ENCODE measurements at places on chromosomes 2 and 18.

DNA sequence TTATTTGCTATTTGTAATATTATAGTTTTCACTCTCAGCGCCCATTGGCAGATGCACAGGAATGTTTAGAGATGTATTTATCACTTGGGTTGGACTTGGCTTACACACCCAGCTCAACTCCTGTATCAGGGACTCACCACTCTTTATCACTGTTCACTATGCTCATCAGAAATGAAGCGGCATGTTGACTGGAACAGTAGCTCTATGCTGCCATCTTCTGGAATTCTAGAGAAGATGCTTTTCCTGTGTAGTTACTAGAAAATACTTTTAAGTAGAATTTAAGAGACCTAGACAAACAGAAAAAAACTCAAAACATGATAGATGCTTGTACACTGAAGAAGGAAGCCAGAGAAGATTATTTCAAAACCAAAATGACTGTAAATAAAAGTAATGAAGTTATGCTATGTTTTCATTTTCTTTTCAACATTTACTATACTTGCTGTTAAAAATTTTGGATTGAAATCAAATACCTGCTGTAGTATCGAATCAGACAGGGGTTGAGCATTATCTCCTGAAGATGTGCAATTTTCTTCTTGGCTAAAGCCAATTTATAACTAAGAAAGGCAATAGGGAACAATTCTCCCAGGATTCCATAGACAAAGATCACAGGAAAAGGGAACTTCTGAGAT is 47.4 kb upstream of the NXPH2 start:
- DNase-seq, result no peak

DNA sequence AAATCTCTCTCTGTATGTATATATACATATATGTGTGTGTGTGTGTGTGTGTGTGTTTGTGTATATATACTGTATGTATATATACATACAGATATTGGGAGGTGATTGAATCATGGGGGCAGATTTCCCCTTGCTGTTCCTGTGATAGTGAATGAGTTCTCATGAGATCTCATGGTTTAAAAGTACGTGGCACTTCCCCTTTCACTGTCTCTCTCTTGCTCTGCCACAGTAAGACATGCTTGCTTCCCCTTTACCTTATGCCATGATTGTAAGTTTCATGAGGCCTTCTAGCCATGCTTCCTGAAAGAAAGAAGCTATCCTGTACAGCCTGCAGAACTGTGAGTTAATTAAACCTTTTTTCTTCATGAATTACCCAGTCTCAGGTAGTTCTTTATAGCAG is 18.8 kb upstream of the CCDC195 start:
- no peak for DNase-seq

GRCh38 chr2:27306573-27307286 is 1.5 kb downstream of the UCN start:
- no peak for DNase-seq

DNA sequence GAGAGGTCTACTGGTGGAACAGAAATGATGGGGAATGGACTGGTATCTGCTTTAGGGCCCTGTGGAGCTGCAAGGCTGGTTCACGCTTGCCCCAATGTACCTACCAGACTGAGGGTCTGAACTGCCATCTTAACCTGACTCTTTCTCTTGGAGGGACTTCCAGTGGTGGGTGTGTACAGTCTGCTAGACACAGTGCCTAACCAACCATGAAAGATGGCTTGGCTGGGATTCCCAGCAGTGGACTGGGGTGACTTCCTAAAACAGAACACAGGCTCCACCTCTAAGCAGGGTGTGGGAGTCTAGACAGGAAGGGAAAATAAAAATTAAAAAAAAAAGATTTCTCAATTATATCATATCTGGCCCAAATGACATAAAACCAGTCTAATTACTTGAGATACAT is 25.5 kb upstream of the MYO3B start:
- no peak for DNase-seq

DNA sequence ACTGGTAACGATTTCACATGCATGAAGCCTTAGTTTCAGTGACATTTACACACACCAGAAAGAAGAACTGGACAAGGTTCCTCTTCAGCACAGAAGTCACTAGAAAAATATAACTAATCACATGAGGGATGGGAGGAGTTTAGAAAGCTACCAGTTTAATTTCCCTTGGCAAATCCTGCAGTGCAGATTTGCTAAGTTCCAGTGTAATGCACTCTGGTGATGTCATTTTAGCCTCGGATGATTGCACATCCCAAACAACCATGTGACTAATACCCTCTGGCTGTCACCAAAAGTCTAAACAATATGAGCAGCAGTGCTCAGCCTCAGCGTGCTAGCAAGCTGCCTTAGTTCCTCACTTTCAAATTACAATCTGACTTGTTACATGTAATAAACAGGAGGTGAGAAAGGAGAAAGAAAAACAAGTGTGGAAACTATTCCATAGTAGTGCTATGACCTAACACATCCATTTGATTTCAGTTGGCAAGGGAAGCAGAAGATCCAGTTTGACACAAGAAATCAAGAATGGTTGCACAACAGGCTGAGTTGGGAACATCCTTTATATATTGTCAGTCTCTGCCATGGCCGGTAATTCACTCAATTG is 35.3 kb upstream of the PPP1CB start:
- DNase-seq, result no peak

DNA sequence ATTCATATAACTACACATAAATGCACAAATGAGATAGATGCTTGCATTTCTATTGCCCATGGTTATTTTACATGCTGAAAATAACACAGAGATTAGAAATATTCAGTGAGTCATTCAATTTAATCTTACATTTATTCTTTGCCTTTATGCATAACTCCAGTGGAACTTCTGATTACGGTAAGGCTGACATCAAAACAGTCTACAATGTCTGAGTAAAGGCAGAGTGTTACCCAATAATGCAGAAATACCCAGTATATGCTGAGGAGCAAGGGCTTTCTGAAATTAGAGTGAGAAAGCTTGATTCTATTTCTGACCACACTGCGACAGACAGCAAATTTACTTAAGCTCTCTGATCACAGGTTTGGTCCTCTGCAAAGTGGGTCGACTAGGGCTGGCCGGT is 9.2 kb downstream of the NMI start:
- no peak for DNase-seq

GRCh38 chr2:190791347-190791975 is 89.2 kb upstream of the GLS start:
- peak; percentile 42 for DNase-seq

DNA sequence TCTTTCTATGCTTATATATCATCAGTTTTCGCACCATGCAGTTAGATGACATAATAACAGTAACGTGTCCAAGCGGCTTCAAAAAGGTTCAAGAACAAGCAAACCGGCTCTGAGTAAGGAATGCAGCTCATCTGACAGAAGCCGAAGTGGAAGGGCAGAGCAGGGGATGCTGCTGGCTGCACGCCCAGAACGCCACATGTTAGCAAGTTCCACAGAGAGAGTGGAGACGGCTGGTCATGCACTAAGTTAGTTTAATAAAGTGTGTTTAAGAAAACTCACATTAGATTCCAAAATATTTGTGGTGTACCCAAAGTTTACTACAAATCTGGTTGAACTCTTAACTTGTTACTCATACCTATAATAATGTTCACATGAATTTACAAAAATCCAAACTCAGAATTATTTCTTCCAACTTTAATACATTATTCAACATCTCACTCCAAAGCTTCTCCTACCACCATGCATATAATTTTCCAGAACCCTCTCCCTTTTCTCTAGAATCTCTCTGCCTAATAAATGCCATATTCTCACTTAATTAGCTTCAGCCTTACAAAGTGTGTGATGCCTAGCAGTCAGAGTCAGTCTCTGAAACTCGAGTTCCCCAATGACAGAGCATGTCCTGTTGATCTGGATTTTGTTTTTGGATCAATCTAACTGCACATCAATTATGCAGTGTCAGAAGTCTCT is 170.0 kb downstream of the DNAH7 start:
- no peak for DNase-seq

- DNase-seq, result no peak
Observed at GRCh38 chr2:72108121-72108520, 39.5 kb downstream of the CYP26B1 start.

GRCh38 chr2:199977984-199978415 is 22.6 kb downstream of the MAIP1 start:
- DNase-seq, result no peak

DNA sequence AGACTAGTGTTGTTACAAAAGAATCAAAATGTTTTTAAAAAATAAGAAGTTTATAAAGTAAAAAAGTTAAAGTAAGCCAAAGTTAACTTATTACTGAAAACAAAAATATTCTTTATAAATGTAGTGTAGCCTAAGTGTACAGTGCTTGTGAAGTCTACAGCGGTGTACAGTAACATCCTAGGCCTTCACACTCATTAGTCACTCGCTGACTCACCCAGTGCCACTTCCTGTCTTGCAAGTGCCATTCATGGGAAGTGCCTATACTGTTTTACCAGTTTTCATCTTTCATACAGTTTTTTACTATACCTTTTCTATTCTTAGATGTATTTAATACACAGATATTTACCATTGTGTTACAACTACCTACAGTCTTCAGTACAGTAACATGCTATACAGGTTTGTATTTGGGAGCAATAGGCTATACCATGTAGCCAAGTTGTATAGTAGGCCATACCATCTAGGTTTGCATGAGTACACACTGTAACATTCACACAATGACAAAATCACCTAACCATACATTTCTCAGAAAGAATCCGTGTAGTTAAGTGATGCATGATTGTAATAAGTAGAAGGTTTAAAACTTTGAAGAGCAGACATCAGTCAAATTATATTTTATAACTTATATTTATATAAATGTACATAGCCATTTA is 13.4 kb downstream of the SERPINB7 start:
- peak; percentile 17 for DNase-seq

DNA sequence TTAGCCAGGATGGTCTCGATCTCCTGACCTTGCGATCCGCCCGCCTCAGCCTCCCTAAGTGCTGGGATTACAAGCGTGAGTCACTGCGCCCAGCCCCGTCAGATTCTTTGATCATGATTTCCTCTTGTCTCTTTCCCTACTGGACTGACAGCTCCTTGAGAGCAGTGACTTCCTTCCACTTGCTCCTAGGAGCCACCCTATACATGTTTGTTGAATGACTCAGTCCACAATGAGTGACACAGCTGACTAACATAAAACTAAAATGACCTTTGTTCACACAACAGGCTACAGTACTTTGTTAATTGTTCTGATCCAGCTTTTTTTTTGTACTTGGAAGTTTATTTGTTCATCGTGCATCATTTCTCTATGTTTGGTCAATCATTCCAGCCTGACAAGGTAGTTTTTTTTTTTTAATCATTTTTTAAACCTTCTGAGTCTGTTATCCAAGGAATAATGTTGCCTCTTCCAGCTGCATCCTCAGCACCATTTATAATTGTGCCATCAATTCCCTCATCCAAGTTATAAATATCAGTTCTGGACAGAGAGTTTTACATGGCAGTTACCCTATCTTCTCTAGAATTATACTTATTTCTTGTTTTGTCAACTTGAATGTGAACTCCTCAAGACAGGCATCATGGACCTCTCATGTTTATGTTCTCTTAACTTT is 42.9 kb upstream of the TUBA3E start:
- DNase-seq, result no peak

DNA sequence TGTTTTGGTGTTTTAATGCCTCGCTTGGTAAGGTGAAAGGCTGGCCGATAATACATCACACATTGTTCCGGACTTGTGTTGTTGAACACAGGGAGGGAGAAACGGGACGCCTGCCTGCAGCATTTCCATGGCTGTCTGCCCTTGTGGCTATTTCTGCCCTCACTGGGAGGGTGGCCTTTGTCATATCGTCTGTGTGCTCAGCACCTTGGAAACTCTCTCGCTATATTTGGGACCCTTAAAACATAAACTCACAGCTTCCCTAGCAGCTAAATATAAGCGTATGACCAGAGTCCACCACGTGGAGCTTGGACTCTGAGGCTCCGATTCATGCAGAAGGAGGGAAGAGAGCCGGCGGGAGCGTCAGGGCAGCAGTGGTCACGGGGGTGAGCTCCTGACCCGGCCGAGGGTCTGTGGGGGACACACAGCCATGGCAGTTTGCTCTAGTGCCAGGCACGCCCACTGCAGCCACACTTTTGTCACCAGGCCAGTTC is 111.7 kb downstream of the SH3BP4 start:
- no peak for DNase-seq

DNA sequence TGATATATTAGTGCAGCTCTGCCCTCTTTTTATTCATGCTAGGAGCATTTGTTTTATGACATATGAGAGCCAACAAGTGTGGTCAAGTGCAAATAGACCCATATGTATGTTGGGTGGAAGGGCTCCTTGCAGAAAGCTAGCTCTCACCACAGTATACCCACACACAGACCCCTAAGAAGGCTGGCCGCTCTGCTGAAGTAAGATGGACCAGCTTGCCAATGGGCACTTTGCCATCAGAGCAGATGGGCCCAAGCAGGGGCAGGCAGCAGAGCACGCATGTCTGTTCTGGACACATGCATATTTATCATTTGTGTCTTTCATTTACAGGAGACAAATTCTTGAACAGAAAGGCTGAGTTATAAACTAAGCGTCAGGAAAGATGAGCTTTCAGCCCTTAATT is 187.5 kb upstream of the DTNA start:
- DNase-seq, result no peak

DNA sequence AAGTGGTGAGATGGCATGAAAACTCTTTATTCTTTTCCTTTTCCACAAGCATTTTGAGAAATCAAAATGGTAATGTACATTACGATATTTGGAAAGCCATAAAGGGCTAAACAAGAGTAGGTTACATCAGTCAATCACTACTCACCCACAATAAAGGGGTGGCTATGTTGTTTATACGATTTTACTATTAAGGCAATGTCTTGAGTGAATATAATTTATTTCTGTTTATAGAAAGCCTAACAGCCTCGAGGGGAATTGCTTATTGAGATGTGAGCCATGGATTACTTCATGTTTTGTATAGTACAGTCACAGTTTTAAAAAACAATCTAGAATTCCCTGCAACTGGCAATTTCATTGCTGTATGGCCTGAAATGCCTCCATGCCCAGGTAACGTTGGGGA is 237.5 kb upstream of the RBBP8 start:
- no peak for DNase-seq

DNA sequence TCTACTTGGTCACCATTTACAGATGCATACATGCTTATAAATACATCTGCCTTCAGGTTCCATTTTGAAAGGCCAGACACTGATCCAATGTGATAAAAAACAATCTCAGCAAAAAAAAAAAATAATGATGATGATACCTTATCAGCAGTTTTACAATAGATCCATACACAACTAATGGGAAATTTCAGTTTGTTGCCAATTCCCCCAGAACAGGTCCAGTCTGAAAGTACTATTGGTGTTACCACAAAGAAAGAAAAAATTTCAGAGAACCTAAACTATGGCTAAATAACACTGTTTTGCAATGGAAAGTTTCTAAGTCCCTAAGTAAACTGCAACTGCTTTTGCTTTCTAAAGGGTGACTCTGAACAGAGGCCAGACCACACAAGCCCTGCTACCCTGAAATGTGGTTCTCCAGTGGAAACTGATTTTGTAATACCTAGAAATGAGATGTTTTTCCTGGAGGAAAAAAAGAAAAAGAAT is 54.1 kb downstream of the LPIN2 start:
- DNase-seq, result no peak

- DNase-seq, result no peak
Observed at GRCh38 chr2:37707393-37707792, 36.0 kb upstream of the CDC42EP3 start.

All from activated T-helper 9 cell treated with anti-CD3 and anti-CD28 coated beads, Interleukin-2, amount 50 U/mL, for 16 hours (primary cell).